Posterior cingulate gyrus (tissue), 11 donors: ENCODE measurements at places on chromosomes 16 and 17.

- DNase-seq = no peak
Observed at GRCh38 chr17:79803997-79804855, 7.3 kb upstream of the CBX8 start.

GRCh38 chr16:55981557-55981956 lies 106.4 kb upstream of the CES5A start:
- no peak for DNase-seq

DNA sequence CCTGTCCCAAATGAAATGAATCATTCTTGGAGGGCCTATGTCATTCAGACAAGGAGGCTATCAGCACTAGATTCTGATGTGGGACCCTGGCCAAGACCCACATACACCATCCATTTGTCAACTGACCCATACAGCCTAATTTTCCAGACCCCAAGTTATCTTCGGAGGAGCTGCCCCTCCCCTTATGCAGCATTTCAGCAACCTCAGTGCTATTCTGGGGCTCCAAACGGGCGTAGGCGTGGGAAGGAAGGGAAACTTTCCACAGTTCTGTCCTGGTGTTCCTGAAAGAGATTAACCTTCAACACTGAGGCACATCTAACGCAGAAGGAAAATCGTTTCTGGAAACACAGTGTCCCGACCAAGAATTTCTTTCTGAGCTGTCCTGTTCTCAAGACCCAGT lies 86.7 kb downstream of the MYH11 start:
- no peak for DNase-seq

DNA sequence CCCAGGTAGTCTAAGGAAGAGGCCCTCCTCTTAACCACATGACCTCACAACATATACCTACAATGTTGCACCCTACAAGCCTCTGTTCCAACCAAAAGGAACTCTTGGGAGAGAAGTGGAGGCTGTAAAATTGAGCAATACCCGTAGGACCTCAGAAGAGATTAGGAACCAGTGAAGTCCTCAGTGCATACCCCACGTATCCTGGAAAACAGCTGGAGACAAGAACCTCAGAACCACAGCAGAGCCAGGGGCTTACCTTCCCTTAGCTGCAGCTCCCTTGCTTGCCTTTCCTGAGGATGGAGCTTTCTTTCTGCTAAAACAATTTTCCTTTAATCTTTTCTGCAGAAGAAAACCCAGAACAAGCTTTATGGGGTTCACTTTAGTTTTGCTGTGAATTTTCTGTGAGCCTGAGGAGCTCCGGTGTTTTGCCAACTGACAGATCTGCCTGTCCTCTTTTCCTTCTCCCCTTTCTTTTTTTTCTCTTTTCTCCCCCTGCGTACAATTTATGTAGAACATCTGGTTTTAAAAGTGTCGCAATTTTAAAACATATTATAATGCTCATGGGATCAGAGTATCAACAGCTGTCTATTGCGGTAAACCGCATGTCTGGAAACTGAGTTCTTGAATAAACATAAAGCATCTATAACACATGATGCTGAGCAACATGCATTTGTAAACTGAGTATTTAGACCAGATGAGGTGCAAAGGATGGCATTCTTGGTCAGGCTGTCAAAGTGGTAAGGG lies 226.4 kb upstream of the MAF start:
- no peak for DNase-seq

DNA sequence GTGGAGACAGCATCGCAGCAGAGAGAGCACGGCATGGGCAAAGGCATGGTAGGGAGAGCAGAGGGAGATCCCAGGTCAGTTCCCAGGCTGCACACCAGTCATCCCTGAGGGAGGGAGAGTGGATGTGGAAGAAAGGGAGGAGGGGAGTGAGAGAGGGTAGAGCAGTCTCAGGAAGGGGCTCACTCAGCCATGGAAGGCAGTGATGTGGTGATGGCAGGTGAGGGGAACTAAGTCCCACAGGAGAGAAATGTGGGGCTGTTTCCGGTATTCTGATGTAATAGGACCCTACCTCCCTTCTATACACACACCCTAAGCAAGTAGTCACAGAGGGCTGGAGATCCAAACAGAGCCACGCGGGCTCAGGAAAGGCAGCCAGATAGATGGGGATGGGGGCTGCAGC lies 500.3 kb upstream of the CDH11 start:
- DNase-seq = no peak

DNA sequence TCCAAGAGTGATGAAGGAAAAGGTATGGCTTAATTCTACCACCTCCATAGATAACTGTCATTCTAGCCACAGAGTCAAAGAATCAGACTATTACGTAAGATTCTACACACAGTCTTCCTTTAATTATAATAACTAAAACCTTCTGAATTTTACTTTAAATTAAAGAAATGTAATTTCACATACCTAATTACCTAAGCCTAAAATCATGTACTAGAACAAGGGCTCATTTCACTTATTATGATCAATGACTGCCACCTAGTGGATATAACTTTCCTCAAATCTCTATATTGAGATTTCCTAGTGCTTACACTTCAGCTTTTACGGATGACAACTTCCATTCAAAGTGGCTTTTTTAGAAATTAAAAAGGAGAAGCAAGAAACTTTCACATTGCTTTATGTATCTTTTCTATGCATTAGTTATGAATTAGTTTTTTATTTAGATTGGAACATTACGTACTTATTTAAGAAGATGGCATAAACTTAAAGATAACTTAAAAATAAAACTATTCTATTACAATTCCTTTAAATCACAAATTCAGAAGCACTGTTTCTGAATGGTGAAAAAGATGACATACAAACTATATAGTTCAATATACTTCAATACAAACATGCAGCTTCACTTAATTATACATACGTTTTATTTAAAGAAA lies 18.2 kb upstream of the ABCA10 start:
- DNase-seq = no peak

DNA sequence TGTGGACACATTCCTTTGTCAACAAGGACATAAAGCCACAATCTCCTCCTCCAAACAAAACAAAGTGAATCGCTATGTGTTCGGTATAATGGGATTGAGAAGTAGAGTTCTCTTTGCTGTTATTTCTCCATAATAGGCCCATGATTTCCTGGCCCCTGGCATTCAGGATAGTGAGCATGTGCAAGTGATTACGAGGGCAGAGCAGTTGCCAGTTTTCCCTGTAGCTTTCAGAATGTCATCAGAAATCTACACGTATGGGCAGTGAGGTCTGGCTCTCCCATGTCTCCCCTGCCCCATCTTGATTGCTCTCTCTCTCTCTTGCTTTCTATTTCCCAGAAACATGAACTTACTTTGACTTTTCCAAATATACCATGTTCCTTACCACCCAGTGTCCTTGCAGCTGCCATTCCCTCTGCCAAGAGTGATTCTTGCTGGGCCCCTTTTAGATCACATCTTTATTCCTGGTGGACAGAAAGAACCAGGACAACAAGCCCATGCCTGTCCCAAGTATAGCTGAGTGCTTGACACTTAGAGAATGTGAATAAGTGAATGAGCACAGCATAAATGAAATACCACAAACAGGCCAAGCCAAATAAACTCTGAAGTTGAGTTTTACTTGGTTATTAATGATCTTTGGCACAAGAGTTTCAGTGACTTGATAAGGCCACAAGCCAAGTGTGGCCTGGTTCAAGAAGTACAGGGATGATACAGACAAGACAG lies 273.1 kb downstream of the CDH13 start:
- no peak for DNase-seq

DNA sequence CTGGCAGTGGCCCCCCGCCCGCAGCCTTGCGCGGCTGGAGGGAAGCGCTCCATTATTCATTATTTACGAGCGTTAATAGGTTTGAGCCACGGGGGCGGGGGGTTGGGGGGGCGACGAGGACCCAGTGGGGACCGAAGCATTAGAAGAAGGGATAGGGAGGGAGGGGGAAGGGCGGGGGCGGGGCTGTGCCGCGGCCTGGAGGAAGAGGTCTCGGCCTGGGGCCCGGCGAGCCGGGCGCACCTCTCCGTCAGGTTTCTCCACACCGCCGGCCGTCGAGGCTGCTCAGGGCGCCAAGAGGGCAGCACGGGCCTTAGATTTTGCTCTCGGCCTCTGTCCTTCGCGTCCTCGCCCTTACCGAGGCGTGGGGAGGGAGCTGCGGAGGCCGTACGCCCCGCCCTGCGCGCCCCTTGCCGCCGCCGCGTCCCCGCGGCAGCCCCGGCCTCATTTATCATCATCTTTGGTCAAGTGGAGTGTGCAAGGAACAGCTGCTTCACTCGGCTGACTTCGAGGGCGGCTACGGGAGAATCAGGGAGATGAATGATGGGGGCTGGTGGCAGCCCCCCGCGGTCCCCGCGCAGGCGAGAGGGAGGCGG lies 54.2 kb downstream of the SREBF1 start:
- DNase-seq = no peak

GRCh38 chr17:59372138-59372751 lies 40.8 kb downstream of the YPEL2 start:
- DNase-seq = no peak

- DNase-seq = no peak
Observed at GRCh38 chr17:48645639-48646182, 19.6 kb upstream of the HOXB9 start.

- no peak for DNase-seq
Observed at GRCh38 chr16:67259705-67260104, 10.9 kb downstream of the SLC9A5 start.

DNA sequence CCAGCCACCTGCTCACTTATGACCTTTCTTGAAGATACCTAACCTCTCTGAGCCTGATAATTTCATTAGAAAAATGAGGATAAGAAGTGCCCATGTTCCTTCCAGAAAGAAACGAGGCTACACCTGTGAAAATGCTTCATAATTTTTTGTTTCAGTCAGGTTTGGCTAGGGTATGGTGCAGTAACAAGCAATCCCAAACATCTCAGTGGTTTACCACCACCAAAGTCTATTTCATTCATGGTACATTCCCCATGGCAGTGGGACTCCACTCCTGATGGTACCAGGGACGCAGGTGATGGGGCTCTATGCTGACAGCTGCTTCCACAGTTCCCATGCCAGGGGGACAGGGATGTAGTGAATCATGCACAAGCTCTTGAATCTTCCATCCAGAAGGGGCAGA lies 147.6 kb upstream of the CES5A start:
- DNase-seq = no peak

GRCh38 chr17:28875848-28876550 lies 21.2 kb downstream of the ERAL1 start:
- DNase-seq = no peak

DNA sequence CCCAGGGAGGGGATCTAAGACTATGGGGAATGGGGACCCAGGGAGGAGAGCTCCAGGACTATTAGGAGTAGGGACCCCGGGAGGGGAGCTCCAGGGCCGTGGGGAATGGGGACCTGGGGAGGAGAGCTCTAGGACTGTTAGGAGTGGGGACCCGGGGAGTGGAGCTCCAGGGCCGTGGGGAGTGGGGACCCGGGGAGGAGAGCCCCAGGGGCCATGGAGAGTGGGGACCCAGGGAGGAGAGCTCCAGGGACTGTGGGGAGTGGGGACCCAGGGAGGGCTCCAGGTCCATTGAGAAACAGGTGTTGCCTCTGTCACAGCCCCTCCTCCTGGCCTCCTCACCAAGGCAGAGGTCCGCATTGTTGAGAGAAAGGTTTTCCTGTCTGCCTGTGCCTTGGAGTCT lies 16.0 kb downstream of the MPRIP start:
- no peak for DNase-seq

DNA sequence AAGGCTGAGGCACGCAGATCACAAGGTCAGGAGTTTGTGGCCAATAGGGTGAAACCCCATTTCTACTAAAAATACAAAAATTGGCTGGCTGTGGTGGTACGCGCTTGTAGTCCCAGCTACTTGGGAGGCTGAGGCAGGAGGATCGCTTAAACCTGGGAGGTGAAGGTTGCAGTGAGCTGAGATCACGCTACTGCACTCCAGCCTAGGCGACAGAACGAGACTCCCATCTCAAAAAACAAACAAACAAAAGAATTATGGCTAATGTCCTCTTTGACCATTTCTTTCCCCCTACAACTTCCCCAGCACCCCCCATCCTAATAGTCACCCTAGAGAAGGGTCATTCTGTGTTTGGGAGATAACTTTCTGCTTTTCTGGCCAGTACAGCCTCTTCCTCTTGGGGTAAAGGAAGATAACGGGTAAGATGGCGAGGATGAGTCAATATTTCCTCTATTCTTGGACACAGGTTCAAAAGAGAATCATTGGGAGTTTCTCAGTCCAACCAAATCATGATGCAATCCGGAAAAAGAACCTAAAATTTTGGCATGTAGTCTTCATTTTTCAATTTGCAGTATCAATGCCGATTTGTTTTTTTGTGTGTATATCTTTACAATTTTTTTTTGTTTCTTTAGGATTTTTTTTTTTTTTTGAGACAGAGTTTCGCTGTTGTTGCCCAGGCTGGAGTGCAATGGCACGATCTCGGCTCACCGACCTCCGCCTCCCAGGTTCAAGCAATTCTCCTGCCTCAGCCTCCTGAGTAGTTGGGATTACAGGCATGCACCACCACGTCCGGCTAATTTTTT lies 107.6 kb upstream of the MED13 start:
- no peak for DNase-seq

DNA sequence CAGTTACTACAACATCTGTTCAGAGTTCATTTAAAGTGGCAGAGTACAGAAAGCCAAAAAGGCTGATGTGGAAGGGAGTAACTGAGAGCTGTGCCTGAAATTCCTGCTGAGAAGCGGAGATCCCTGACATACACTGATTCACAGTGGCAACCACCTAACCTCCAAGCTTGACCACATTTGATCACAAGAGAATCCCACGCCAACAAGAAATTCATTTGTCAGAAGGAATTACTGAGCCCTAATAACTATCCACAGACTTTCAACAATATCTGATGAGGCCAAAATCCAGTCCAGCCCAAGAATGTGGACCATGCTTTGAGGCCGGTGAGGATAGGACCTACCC lies 168.5 kb upstream of the RPH3AL start:
- DNase-seq = no peak

GRCh38 chr16:23374721-23375510 lies 72.8 kb downstream of the SCNN1B start:
- no peak for DNase-seq

- DNase-seq = peak; percentile 90
Observed at GRCh38 chr16:58495521-58496331, 4.2 kb upstream of the NDRG4 start.

- no peak for DNase-seq
Observed at GRCh38 chr17:39208893-39209292, 8.8 kb downstream of the RPL19 start.

- DNase-seq = no peak
Observed at GRCh38 chr17:81514489-81514738, 1.8 kb upstream of the ACTG1 start.

DNA sequence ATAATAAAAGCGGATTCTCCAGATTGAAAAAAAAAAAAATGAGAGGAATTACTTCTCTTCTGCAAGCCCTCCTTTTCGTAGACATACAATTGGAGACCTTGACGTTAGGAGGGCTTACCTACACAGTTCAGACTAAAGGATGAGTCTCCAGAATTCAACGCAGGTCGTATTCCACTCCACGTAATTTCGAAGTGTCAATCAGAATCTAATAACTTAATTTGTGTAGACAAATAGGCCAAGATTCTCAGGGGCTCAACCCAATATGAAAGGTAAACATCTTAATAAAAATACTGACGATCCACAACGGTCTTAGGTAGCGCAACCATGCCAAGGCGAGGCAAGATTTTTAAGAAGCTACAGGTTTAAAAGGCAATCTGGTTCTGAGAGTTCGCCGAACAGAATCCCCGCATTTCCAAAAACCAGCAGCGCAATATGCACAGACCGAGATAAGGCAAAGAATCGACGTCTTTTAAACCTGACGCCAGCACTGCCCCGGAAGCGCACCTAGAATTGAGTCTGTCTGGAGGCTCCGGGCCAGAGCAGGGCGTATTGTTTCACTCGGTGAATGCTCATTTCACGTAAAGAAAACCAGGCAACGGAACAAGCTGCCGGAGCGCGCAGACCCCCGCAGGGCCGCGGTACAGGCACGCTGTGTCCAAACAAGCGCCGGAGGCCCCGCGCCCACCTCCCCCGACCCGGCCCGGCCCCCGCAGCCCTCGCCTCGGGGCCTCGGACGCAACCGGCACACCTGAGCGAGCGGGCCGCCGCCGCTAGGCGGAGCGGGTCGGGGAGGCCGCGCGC lies 623 bp downstream of the MBTPS1 start:
- DNase-seq = no peak
